ENCODE measurements at places on chromosomes 2 and 18.

DNA sequence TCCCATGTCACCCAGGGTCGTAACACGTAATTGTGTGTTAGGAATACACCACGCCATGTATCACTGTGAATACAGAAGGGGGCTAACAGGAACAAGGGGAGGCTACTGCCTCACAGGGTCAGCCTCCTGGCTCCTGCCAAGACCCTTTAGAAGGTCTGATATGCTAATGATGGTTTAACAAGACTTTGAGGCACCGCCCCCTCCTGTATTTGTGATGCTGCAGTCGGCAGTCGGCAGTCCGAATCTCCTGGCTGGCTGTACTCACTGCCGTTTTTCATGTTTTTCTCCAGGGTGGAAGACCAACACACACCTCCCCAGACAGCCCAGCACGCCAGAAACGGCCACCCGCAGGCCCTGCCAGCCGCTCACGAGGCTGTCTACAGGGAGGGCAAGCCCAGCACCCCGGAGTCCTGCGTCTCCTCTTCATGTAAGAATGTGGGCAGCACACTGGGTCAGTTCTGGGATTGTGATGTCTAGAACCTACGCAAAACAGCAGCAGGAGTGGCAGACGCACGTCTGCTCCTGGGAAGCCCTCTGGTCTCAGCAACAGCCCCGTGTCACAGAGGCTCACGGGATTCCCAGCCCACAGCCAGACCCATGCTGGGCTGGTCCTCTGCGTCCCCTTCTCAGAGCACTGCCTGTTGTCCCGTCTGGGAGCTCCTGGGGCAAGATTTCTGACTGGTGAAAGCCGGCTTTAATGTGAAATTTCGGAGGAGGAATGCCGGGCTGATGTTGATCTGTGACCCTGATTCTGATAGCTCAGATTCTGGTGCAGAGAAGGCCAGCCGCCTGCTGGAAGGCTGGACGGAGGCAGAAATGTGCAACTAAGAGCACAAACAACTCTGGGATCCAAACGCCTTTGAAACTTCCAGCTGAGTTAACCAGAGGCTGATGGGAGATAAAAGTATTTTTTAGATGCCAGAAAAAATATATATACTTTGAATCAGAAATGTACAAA lies 39.7 kb upstream of the B3GNT7 start:
- DNase-seq, result no peak

- no peak for DNase-seq
These were observed 121.3 kb upstream of the FOSL2 start for GRCh38 chr2:28271231-28271918.

DNA sequence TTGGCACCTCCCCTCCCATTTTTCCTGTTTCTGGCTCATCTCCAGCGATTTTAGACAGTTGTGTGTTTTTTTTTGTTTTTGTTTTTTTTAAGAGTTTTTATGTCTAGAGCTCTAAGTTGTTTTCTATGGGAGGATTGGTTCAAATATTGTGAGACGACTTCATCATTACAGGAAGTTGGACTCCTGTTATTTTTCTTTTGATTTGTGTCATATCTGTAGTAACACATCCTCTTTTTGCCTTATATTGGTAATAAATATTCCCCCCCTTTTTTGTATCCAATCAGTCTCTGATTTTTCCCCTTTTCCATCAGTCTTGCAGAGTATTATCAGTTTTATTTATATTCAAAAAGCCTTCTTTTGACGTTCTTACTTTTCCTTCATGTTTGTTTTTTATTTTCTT lies 89.0 kb downstream of the KIAA1328 start:
- no peak for DNase-seq

DNA sequence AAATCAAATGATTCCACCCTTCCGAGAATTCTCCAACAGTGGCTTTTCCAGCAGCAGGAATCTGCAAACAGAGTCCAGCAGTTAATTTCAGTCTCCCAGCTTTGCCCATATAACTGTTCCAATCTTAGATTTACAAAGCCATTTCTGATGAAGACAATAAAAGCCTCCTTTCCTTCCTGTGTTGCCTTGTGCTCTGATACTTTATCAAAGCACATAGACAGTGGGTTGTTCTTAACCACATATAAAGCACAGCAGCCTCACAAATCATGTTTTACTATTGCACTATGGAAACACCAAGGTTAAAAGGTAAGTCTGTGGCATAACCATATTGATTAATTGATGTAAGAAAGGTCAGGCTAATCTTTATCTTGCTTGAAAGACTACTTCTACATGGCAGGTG lies 89.8 kb upstream of the MMADHC start:
- no peak for DNase-seq

GRCh38 chr18:49926106-49926745 lies 112.9 kb upstream of the ACAA2 start:
- no peak for DNase-seq

GRCh38 chr2:108548208-108549003 lies 14.1 kb downstream of the LIMS1 start:
- no peak for DNase-seq

- no peak for DNase-seq
These were observed 58.6 kb downstream of the MGAT5 start for GRCh38 chr2:134312482-134312881.

- DNase-seq, result no peak
These were observed 210.8 kb upstream of the NABP1 start for GRCh38 chr2:191467113-191467512.

DNA sequence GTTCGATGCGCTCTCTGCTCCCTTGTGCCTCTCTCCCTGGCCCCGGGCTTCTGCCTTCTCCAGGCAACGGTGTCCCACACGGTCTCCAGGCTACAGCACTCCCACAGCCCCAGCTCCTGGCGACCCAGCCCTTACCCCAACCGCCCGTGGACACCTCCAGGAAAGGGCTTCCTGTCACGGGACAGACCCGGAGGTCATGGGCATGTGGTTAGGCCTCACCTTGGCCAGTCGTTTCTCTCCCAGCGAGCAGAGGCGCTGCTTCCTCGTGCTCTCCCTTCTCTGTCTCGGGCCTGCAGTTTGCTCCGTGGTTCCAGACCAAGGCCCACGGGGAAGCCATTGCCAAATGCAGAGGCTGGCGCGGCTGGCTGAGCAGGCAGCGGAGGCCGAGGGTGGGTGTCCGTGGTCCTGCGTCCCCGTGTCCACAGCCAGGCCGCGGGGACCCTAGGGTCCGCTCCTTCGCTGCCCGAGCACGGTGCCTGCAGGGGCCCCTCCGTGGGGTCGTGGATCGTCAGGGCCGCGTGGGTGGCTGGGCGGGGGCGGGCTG lies 61.0 kb upstream of the IL1RL1 start:
- no peak for DNase-seq

DNA sequence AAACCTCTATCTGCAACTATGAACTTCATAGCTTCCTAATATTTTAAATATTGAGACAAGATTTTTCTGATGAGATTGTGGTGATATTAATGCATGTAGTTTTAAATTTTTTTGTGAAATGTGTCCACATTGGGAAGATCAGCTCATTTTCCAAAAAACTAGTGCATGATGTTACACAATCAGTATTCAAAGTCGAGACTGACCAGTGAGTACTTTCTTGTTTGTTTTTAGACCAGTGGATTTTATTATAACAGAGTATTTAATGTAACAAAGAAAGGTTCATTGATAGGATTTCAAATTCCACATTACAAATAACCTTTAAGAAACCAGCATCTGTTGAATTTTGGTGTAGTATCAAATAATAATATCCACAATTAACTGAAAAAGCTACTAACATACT lies 99.3 kb downstream of the TTC27 start:
- no peak for DNase-seq

DNA sequence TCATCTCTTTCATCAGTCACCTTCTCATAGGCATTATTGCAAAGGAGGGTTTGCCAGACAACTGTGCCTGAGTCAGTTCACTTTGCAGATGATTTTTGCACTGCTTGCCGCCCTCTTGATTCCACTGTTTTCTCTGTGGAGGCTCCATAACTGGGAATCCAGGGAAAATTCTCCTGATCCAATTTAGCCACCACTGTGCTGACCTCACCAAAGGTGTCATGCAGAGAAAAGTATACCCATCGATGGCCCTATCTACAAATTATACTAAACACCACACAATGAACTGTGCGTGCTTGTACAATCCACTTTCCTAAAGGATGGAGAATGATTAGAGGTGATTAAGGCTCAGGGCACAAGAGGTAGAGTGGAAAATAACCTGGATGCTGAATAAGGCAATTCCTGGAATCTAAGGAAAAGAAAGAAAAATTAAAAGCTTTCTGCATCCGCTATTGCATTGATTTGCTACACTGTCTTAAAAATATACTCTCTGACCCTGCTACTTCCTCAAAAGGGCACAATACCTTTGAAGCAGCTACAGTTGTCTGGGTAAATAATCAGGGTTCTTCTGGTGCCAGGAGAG lies 409.4 kb downstream of the RIT2 start:
- DNase-seq, result no peak

DNA sequence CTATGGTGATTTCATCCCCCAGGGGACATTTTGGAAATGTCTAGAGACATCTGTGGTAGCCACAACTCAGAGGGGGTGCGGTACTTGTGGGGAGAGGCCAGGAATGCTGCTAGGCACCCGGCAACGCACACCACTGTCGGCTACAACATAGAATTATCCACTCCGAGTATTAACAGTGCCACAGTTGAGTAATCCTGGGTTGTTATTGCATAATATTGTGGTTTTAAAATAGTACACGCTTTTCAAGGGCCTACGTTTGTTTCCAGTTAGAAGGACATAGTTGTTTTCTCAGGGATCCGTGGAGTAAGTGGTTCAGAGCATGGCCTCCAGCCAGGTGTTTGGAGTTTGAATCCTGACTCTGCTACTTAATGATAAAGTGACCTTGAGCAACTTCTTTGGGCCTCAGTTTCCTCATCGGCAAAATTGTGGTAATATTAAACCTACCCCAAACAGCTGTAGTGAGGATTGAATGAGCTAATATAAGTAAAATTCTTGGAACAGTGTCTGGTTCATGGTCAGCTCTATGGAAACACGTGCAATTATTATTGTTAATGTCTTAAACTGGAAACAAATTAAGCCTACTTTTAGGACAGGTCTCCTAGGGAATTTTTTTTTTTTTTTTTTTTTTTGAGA lies 24.5 kb downstream of the CYP27A1 start:
- DNase-seq, result peak; percentile 87

GRCh38 chr2:239388236-239389151 lies 12.3 kb downstream of the HDAC4 start:
- peak; percentile 31 for DNase-seq

DNA sequence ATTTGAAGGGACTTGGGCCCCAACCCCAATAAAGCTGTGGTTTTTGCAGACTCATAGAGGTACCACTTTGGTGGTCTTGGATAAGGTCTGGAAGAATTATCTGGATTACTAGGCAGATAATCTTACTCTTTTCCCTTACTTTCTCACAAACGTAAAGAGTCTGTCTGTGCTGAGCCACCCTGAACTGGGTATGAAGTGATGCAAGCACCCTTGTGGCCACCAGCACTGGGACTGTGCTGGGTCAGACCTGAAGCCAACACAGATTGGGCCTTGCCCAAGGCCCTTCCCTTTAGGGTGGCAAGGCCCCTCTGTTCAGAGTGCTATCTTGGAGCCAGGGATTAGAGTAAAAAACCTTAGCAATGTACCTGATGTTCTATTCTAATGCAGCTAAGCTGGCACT lies 827.0 kb upstream of the RAB6C start:
- DNase-seq, result no peak

- DNase-seq, result no peak
These were observed 13.8 kb upstream of the CATIP start for GRCh38 chr2:218342837-218343236.

- peak; percentile 62 for DNase-seq
These were observed 27.2 kb upstream of the PTPN2 start for GRCh38 chr18:12911025-12911928.

- DNase-seq, result no peak
These were observed 492.0 kb downstream of the TNS1 start for GRCh38 chr2:217510771-217511291.

GRCh38 chr2:19355014-19355405 lies 3.4 kb downstream of the OSR1 start:
- no peak for DNase-seq

DNA sequence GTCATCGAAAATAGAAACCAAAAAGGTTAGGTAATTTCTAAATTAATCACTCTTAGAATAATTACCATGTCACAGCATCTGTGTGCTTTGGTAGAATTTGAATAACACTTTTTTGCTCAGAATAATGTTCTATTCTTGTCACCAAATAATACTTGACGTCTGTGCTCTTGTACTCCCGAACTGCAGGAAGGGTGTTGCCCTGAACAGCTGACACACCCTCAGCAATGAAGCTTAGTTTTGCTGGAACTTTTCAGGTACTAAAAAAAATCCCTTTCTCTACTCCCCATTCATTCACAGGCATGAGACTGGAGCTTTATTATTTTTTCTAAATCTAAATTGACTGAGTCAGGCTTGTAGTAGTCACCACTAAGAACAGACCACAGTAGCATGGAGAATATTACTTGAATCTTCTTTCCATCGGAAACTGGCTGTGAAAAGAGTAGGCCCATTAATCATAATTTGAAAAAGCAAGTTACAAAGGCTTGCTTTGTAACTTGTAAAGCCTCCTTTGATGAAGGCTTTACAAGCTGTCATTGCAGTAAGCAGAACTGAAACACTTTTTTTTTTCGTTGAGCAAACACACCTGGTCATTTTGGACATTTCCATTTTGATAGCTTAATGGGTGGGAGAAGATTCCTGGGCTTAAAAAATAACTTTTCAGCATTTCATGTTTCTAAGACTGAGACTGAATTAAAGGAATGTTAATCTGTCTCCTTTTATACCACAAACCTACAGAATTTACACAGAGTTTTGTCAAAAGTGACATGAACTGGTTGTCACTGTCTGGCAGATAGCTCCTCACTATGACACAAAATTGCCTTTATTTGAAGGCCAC lies 70.3 kb upstream of the PELI1 start:
- DNase-seq, result no peak

GRCh38 chr2:128217671-128218070 lies 101.0 kb downstream of the HS6ST1 start:
- no peak for DNase-seq

GRCh38 chr18:24378598-24378997 lies 19.0 kb downstream of the OSBPL1A start:
- DNase-seq, result no peak

DNA sequence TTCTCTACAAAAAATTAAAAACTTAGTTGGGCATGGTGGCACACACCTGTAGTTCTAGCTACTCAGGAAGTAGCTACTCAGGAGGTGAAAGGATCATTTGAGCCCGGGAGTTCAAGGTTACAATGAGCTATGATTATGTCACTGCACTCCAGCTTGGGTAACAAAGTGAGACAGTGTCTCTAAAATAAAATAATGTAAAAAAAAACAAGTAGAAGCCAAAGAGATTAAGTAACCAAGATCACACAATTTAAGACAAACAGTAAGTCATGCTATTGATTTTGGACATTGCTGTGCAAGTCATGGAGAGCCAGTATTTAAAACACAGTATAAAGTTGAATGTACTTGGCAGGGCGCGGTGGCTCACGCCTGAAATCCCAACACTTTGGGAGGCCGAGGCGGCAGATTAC lies 20.5 kb downstream of the ITSN2 start:
- DNase-seq, result no peak

DNA sequence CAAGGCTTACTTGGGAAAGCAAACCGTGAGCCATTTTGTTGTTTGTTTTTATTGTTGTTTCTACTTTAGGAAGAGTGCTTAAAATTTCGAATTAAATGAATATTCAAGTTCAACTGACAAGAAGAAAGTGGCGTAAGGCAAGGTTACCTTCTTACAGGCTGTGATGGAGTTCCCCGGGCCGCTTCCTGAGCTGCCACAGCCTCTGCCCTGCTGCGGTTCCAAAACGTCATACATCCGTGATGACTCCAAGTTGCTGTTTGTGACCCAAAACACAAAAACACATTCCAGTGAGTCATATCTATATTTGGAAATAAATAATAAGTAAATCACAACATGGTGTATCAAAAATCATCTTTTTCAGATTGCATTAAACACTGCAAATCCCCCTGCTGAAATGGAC lies 49.7 kb downstream of the SPHKAP start:
- DNase-seq, result no peak

GRCh38 chr18:41396861-41397260 lies 558.2 kb upstream of the PIK3C3 start:
- no peak for DNase-seq

Measured in lower lobe of right lung (tissue), 2 donors.